ENCODE measurements at places on chromosomes 13 and 19.

GRCh38 chr13:56720841-56721240 is 419.9 kb upstream of the PRR20A start:
- DNase-seq = no peak

DNA sequence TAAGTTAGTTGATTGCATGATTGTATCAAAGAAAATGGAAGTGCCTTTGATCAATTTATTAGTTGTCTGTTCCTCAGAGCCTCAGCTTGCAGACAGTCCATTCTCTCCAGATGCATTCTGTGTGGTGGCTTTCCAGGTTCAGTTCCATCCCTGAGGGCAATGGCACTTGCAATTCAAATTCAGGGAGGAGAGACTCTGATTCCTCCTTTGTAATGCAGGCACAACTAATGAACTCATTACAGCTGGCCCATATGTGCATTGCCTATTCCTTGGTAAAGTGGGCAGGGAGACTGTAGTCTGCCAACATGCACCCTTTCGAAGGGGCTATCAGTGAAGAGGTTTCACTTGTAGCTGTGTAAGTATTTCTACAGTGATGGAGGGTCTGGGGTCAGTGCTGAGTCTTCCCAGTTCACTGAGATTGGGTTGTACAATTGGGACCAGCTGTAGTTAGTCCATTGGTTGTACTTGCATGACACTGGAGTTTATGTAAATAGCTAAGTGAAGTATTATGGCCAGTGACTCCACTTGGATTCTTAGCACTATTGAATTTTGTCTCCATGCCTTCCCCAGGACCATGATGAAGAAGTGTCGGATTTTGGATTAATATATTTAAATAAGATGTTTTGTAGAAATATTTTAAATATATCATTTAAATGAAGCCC is 401.7 kb downstream of the GPC6 start:
- no peak for DNase-seq

DNA sequence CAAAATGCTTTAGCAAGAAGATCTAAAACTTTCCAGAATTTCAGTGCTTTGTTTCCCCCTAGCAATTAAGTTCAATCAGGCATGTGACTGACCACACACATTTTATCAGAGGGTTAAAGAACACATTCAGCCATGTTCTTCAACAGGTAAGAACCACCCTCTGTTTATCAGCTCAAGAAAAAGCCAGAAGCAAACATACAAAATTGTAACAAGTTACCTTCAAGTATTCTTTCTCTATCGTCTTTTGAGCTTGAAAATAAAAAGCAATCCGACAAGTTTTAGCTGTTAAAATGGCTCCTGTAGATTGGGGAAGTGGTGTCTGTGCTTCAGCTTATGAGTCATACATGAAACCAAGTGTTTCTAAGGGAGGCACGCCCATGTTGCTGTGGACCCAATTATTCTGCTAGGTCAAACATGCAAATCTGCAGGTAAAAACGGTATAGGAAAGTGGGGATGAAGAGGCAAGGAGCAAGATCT is at the start of gene ELF1:
Gene ELF1 (minus strand): TSS at position 306 of the 477 bp plus-strand sequence. CDS start 37,262 bp downstream, outside the sequence.
- no peak for DNase-seq

DNA sequence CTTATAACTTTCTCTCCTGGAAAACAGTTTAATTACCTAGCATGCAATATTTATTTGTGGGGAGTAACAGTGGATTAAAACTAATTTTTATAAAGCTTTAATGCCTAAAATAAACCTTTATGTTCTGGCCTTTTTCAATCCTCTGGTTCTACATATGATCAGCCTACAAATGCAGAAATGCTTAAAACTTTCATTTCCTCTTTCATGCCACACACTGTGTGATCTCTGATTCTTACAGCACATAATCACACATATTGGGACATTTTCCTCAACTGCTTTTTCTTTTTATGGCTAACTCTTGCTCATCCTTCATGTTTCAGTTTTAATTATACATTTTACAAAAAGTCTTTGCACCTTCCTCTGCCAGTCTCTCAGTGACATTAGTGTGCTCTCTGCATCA is 910.8 kb upstream of the SLITRK6 start:
- DNase-seq = no peak

DNA sequence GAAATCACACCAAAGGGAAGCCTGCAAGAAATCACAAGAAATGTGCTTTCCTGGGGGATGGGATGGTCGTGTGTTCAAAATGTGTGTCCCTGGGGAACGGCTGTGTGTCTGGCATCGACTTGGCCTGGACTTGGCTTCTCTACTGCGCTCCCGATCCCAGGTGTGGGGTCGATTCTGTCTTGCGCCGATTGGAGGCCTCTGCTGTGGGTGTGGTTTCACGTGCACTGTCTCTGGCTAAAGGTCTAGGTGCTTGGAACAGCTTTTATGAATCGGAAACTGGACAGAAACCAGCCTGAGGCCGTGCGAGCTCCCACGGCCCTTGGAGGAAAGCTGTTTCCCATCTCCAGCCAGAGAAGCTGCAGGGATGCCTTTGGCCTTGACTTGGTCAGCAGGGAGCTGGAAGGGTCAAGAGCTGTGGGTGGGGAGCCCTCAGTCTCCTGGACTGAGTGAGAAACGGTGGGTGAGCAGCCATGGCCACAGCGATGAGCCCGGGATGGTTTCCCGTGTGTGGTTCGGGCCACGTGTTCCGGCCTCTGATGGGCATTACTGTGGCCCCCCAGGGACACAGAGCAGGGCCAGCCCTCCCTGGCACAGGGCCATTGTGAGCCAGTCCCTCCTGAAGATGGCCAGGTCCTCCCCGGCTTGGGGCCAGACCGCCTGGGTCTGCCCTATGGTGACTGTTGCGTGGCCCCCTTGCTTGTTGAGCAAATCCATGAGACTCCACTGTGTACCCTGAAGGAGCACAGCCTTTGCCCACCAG is 29.7 kb downstream of the MCF2L start:
- DNase-seq = no peak

GRCh38 chr19:4914736-4915501 is 5.6 kb downstream of the UHRF1 start:
- DNase-seq = no peak

DNA sequence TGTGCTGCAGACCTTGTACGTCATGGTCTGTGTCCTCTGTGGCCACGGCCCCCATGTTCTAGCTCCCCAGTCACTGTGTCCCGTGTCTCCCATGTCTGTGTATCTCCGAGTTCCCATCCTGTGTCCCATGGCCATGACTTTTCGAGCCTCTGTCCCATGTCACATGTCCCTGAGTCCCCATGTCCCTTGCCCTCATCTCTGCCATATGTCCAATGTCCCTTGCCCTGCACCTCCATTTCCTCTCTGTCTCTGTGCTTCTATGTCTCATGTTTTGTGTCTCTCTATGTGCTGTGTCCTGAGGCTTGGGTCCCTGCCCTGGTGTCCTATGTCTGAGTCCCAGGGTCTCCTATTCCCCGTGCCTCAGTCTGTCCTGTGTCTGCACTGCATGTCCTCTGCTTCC is 2.0 kb downstream of the ATP4A start:
- no peak for DNase-seq

All from renal cortex interstitium (tissue), 15 donors.